ENCODE measurements at places on chromosomes 2 and 18.

DNA sequence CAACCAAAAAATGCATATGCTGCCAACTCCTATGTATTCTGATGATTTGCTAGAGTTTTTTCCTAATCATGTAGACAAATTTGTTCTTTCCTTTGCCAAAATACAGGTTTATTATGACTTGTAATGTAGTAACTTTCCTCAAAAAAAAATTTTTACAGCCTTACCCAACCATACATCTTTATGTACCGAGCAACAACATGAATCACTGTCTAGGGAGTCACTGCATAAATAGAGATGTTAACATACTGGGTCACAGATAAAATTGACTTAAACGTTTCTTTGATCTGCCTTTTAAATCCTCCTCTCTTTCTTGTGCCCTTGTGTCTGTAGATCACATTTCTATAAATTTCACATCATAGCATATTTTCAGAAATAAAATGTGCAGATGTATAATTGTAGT is 143.6 kb downstream of the MBD2 start:
- no peak for DNase-seq

GRCh38 chr2:95303191-95303919 is 6.2 kb downstream of the KCNIP3 start:
- DNase-seq = no peak

- DNase-seq = no peak
Measured at GRCh38 chr2:86744152-86744551, 24.1 kb downstream of the RMND5A start.

DNA sequence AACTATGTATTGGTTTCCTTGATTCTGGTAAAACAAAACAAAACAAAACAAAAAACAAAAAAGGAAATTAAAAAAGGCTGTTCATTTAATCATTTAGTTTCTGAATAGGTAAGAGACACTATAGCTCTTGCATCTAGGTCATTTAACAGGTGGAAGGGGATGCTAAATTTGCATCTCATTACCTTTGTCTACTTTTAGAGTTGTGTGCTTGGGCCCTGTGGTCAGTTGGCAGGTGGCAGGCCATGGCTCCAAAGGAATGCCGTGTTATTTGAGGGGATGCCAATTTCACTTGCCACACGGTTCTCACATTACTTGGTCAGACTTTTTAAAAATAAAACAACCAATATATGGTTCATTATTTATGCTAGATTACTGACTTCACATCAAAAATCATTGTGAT is 9.2 kb downstream of the GALNT13 start:
- no peak for DNase-seq

GRCh38 chr2:86033751-86034692 is 71.7 kb downstream of the POLR1A start:
- DNase-seq = no peak

DNA sequence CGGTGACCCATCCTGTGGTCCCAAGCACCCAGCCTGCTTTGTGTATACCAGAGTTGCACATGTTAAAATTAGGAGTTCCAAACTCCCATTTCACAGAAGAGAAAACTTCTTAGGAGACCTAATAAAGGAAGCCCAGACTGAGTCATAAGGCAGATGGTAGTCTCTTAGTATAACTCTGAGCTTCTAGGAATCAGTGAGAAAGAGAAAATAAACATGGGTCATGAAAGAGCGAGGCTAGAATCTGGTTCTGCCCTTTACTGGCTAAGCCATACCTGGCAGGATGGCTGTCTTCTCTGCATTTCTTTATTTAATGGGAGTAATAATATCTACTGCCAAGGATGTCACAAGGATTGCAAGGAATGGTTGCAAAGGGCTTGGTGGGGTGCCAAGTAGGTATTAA is 101.2 kb upstream of the TRIB2 start:
- no peak for DNase-seq

DNA sequence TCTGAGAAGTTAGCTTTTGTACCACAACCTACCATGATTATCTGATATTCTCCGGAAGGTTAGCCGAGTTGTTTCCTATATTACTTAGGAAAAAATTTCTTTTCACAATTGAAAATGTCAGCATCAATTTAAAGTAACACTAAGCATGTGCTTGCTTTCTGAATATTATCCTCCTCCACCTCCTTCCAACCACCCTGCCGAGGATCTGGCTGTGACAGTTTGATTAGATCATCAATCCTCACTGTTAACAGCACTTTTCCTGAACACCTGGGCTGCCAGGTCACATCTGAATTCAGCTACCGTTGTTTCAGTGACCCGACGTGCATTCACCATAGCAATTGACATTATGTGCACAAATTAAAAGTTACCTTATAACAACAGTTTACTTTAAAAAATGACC is 207.0 kb downstream of the ZNF407 start:
- no peak for DNase-seq

DNA sequence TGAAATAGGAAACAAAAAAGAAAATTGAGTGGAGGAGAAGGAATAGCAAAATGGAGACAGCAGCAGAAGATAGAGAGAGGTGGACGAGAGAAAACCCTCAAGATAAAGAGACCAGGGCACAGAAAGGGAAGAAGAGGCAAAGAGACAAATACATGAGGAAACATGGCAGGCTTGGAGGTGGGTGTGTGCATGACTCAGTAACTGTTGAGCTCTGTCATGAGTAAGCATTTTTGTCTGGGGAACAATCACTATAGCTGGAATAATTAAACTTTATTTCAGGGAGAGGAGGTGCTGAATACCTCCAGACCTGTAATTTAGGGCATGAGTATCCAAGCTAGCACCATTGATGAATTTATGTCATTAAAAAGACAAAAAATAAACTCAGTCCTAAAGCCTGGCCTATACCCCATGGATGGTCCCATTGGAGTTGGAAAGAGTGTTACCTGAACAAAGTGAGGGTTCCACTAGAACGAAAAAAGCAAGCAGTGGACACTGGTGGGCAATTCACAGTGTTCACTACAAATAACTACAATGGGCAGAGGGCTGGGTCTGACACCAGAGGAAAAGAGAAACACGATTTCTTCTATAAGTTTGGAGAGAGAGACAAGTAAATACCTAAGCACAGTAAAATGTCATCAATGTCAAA is 145.5 kb downstream of the ADCYAP1 start:
- no peak for DNase-seq

DNA sequence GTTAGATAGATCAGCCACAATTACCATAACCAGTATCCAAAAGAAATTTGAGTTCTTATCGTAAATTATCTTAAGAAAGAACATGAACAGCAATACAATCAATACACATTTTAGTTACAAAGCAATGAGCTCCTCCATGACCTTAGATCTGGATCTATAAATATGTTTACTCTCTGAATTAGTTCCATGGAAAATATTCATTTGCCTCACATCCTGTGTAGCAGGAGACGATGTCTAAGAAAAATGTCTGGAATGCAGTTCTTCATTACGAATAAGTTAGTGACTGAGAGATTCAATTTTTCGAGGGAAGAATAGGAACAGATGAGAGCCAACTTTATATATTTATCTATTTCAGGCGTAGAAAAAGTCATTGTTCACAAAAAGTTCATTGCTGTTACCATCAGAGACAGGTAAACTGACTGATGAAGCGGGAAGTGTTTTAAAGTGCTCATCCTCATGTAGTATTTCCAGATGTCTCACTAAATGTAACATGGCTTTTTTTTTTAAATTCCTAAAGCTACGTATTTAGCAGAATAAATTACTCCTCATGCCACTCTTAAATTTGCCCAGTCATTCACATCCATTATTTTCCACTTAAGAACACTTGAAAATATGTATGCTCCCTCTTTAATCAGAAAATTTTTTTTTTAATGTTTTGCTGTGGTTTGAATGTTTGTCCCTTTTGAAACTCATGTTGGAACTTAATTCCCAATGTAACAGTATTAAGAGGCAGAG is 106.5 kb upstream of the SCN1A start:
- no peak for DNase-seq

DNA sequence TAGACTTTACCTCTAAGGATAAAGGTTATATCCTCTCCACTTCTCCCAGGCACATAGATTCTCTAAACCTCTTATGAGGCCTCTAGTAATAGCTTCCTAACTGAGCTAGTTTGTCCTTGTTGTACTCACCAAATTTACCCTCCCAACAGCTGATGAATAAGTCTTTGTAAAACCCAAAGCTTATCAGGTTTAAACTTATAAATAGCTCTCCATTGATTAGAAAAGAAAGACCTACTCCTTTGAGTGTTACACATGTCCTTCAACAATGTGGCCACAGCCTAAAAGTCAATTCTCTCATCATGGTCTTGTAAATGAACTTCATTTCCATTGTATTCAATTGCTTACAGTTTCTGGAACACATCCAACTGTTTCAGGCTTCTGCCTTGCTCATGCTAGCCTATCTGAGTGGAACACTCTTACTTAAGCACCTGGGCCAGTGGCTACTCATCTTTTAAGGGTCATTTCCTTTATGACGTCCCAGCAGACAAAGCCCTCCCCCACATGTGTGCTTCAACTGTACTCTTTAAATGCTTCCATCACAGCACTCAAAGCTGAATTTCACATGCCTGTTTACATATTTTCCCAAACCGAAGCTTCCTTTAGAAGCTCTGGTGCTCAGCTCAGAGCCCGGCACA is 131.6 kb downstream of the CDH2 start:
- no peak for DNase-seq

GRCh38 chr18:66328296-66328878 is 275.5 kb downstream of the CDH19 start:
- DNase-seq = no peak

- no peak for DNase-seq
Measured at GRCh38 chr18:56276466-56276865, 361.9 kb downstream of the TXNL1 start.

- no peak for DNase-seq
Measured at GRCh38 chr18:49368876-49369440, 91.5 kb downstream of the DYM start.

- no peak for DNase-seq
Measured at GRCh38 chr2:172173174-172173706, 70.5 kb upstream of the DLX2 start.

DNA sequence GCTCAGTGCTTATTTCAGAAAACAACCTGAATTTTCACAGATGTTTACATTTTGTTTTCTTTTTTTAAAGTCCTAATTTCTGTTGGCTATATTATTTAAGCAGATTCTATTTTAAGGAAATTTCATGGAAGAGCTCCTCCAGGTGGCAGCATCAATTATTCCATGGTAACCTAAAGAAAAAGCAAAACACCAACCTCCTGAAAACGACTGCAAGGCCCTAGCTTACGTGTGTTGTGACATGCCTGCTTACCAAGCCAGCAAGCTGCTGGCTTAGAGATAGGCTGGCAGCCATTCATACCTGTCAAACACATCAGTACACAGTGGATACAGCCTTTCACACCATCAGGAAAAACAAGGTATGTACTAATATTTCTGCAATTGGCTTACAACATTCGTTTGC is 64.9 kb downstream of the LPIN2 start:
- no peak for DNase-seq

- no peak for DNase-seq
Measured at GRCh38 chr2:9167718-9168657, 38.6 kb upstream of the ASAP2 start.

DNA sequence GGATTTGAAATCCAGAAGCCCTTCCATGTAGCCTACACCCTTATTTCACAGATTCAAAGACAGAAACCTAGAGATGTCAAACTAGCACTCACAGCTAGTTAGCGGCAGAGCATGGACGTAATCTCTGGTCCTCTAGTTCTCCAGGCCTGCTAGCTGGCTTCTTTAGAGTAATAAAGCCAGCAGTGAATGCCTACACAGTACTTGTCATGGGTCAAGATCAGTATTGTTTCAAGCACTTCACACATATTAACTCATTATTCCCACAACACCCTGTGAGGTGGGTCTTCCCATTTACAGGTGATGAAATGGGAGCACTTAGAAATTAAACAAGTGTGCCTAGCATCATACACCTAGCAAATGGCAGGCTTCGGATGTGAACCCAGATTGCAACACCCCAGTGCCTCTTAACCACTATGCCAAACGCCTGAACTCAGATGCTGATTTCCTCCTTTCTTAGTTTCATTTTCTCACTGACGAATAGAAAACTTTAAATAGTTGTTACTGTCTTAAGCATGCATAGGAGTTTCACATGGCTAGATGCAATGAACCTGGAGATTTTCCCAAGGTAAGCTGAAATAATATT is 14.5 kb upstream of the ZBTB14 start:
- no peak for DNase-seq

DNA sequence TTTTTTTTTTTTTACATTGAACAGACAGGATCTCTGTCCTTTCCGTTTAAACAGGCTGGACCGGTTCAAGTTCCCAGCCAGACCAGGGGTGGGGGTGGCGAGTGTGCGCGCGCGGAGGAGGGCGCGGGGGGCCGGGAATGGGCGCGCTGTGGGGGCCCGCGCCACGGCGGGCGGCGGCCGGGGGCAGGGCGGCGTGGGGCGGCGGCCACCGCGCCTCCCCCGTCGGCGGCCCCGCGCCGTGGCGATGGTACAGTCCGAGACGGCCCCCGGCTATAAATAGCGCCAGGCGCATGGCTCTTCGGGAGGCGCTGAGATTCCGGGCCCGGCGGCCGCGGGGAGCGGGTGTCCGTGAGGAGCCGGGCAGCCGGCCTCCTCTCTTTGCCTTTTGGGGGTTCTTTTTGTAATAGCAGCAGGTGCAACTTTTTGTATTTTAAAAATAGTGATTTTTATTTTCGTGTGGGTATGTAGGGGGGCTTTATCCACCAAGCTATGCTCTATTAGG is 430 bp upstream of the CELF4 start:
- no peak for DNase-seq

DNA sequence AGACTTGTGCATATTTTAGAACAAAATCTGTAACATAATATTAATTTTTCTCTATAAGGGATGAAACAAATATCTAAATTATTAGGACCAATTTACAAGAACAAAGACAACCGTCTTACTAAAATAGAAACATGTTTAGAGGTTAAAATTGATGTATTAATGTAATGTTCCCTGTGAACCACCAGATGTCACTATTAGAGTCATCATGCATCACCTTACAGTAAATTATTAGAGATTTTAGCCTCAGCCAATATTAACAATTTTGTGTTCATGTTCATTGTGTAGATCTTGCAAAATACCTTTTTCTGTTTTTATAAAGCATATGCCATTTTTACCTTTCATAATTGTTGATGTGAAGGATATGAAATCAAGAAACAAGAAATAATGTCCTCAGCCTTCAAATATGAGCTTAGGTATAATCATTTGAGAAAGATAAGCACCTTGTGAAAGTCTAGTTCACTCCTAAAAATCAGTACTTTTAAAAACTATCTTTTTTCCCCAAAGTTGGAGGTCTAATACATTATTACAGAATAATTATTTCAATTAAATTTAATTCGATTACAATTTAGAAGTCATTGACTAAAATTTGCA is 344.3 kb upstream of the KCNH7 start:
- no peak for DNase-seq

- no peak for DNase-seq
Measured at GRCh38 chr2:3780477-3781402, 77.4 kb downstream of the DCDC2C start.
